ENCODE measurements at places on chromosomes 12 and 14. TPM values are rescaled to one million over a fixed set of nuclear protein-coding genes. Genes with fewer than 3 reads are reported as not detected.
A peak's percentile ranks its signal among the peaks of the same experiment; 100 is the strongest.

CLEC4C gene
- not detected for polyA plus RNA-seq

- peak; percentile 83 for DNase-seq
- no peak overlapping the region for H3K27ac ChIP-seq
- H3K4me3 ChIP-seq, result peak overlapping the region; percentile 62
Observed at GRCh38 chr14:79278798-79279644, 932.3 kb downstream of the DIO2 start.

CFAP54 gene
- 0.62 TPM for polyA plus RNA-seq

- H3K4me1 ChIP-seq, result peaks cover 32% of the 10 kb centered on the region
- H3K36me3 ChIP-seq, result no peaks in the 10 kb centered on the region
- DNase-seq, result peak; percentile 99
- no peaks in the 10 kb centered on the region for H3K27me3 ChIP-seq
Observed at GRCh38 chr12:65891987-65892481, 67.8 kb downstream of the HMGA2 start.

- peak; percentile 48 for DNase-seq
- H3K4me1 ChIP-seq, result peaks cover 2% of the 10 kb centered on the region
- no peak overlapping the region for H3K27ac ChIP-seq
- H3K4me3 ChIP-seq, result no peak overlapping the region
Observed at GRCh38 chr14:61625165-61625564, 70.1 kb upstream of the HIF1A start.

DNA sequence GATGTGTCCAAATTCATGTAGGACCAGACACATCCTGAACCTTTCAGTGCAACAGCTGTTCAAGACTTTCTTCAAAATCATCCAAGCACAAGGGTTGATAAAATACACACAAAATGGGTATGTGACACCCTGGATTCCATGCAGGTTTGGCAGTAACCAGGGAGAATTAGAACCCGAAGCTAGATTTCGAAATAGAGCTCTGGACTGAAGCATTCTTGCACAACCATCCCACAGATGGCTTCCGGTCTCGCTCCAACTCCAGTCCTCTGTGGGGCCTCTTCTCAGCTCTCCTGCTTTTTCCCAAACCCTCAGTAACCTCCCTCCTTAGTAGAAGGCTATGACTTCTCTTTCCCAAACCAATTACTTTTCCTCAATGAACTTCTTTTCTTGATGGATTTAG lies 171.3 kb downstream of the TTC7B start:
- no peak overlapping the region for H3K27ac ChIP-seq
- no peaks in the 10 kb centered on the region for H3K27me3 ChIP-seq
- no peak overlapping the region for H3K4me3 ChIP-seq
- peak; percentile 90 for DNase-seq
- no peaks in the 10 kb centered on the region for H3K36me3 ChIP-seq

DNA sequence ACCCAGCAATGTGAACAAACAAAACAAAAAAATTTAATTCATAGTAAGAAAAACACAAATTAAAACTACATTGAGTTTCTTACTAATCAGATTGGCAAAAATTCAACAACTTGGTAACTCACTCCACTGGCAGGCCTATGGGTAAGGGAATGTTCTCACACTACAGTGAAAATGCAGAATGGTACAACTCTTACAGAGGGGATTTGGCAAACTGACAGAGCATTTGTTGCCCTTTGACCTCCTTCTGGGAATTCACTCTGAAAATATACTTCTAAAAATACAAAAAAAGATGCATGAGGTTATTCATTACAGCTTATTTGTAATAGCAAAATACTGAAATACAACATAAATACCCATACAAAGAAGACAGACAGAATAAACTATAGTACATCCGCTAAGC lies 32.8 kb downstream of the ABCD2 start:
- H3K27me3 ChIP-seq, result no peaks in the 10 kb centered on the region
- no peak for DNase-seq
- H3K4me1 ChIP-seq, result no peaks in the 10 kb centered on the region
- no peaks in the 10 kb centered on the region for H3K36me3 ChIP-seq

- H3K27me3 ChIP-seq, result no peaks in the 10 kb centered on the region
- no peak overlapping the region for H3K27ac ChIP-seq
- H3K36me3 ChIP-seq, result no peaks in the 10 kb centered on the region
Observed at GRCh38 chr12:90023207-90023900, 314.7 kb upstream of the ATP2B1 start.

GAS2L3 gene
- polyA plus RNA-seq, result 20.3 TPM

DNA sequence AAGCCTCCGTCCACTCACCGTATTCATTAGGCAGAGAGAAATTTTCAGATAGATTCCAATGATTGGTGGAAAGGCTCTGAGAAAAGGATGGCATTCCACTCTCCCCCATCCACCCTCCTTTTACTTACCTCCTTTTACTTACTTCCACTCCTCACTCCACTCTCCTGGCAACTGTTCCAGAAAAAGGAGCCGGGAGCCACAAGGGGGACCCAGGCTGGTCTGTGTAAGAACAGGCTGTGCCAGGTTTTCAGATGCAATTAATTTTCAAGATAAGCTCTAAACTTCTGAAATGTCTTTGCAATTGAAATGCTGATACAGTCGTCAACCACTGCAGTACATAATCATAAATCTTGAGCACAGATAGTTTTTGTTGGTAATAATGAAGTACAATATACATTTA lies 248.8 kb downstream of the ANO6 start:
- no peaks in the 10 kb centered on the region for H3K36me3 ChIP-seq
- no peaks in the 10 kb centered on the region for H3K4me1 ChIP-seq
- no peak for DNase-seq
- H3K4me3 ChIP-seq, result no peak overlapping the region
- no peaks in the 10 kb centered on the region for H3K27me3 ChIP-seq
- no peak overlapping the region for H3K27ac ChIP-seq

IAPP gene
- polyA plus RNA-seq, result not detected

DNA sequence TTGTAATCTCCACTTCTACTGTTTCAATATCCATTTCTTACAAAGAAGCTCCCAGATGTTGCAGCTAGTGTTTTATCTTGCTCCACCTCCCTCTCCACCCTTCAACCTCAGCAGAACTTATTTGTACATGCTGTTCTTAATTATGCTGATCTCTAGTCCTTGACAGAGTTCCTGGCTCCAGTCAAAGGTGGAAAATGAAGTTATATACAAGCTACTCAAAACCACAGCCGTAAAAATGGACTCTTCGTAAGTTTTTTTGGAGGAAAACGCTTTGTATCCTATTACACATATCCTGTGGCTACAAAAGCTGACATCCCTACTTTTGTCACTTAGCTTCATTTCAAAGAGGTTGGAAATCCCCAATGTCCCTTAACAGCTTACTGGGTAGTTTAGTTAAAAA lies 1.3 kb downstream of the CLEC1A start:
- no peak overlapping the region for H3K27ac ChIP-seq
- H3K36me3 ChIP-seq, result no peaks in the 10 kb centered on the region

DNA sequence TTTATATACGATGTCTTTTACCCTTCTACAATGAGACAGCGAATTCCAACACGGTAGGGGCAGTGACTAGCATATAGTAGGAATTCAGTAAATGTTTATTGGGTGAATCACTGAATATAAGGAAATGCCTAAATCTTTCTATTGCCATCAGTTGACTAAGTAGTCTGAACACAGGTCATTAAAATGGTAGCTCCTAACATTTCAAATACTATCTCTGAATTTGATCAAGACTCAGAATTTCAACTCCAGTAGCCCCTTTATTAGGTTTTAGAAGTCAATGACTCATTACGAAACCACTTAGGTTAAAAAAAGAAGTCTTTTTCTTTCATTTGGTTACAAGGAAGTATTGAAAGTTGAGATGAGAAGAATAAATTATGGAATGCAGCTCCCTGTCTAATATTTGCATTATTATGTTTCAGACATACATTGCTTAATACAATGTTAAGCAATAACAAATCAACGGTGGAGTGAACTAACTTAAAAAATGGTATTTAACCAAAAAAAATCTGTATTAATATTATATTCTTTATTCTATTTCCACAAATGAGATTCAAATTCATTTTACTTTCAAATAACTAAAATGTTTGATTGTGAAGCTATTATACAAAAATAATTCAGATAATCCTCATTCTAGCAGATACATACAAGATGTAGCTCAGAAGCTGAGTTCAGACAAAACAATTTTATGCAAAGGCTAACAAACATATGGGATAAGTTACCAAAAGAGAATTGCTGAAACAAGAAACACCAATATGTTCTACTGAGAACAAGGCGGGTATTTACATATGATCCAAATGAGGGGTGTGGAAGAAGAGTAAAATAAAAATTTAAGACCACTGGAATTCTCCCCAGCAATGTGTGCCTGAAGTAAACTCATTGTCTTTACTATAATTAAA lies 302.7 kb downstream of the CEP128 start:
- H3K27me3 ChIP-seq, result no peaks in the 10 kb centered on the region
- H3K27ac ChIP-seq, result peak overlapping the region; percentile 52
- H3K36me3 ChIP-seq, result no peaks in the 10 kb centered on the region
- H3K4me3 ChIP-seq, result no peak overlapping the region

- H3K36me3 ChIP-seq, result no peaks in the 10 kb centered on the region
- no peaks in the 10 kb centered on the region for H3K4me1 ChIP-seq
- no peak overlapping the region for H3K4me3 ChIP-seq
- H3K27me3 ChIP-seq, result no peaks in the 10 kb centered on the region
Observed at GRCh38 chr12:130620756-130621155, 95.3 kb downstream of the RIMBP2 start.

GLT8D2 gene
- 61.9 TPM for polyA plus RNA-seq

- no peak overlapping the region for H3K27ac ChIP-seq
- H3K4me3 ChIP-seq, result no peak overlapping the region
- no peaks in the 10 kb centered on the region for H3K36me3 ChIP-seq
- no peaks in the 10 kb centered on the region for H3K4me1 ChIP-seq
- peaks cover 4% of the 10 kb centered on the region for H3K27me3 ChIP-seq
Observed at GRCh38 chr12:112850383-112850782, 56.4 kb upstream of the OAS1 start.

DNA sequence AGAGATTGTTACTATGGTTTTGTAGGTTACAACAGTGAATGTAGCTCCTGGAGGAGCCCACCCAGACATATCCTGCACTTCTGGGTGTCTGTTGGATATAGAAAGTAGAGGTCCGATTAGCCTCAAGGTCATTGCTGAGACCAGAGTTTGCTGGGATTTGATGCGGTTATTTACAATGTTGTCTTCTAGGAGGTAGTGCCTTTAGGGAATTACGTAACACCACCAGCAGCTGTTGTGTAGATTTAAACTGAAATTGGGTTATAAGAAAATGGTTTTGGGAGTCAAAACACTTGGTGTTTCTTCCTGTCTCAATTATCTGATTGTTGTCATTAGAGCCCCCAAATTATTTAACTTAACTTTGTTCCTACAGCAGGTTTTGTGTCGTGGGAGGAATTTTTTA lies 225.3 kb upstream of the PELI2 start:
- no peaks in the 10 kb centered on the region for H3K36me3 ChIP-seq
- no peak for DNase-seq
- H3K27ac ChIP-seq, result no peak overlapping the region
- no peaks in the 10 kb centered on the region for H3K4me1 ChIP-seq
- peaks cover 3% of the 10 kb centered on the region for H3K27me3 ChIP-seq
- H3K4me3 ChIP-seq, result no peak overlapping the region

DNA sequence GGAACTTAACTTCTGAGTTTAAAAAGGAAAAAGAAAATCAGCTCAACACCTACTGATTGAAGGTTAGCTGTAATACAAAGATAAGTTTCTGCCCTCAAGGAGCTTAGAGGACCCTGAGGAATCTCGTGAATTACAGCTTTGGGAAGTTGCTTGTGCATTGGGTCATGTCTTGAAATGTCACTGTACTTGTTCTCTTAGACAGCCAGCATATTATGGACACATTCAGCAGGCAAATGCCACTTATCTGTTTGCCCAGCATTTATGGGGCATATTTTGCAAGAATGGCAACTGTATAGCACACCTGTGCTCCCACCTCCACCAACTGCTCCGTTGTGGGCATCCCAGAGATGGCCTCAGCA lies 263.6 kb upstream of the CRY1 start:
- no peaks in the 10 kb centered on the region for H3K36me3 ChIP-seq
- H3K27ac ChIP-seq, result no peak overlapping the region
- no peaks in the 10 kb centered on the region for H3K27me3 ChIP-seq
- DNase-seq, result no peak
- no peak overlapping the region for H3K4me3 ChIP-seq

IL22 gene
- polyA plus RNA-seq, result not detected

DNA sequence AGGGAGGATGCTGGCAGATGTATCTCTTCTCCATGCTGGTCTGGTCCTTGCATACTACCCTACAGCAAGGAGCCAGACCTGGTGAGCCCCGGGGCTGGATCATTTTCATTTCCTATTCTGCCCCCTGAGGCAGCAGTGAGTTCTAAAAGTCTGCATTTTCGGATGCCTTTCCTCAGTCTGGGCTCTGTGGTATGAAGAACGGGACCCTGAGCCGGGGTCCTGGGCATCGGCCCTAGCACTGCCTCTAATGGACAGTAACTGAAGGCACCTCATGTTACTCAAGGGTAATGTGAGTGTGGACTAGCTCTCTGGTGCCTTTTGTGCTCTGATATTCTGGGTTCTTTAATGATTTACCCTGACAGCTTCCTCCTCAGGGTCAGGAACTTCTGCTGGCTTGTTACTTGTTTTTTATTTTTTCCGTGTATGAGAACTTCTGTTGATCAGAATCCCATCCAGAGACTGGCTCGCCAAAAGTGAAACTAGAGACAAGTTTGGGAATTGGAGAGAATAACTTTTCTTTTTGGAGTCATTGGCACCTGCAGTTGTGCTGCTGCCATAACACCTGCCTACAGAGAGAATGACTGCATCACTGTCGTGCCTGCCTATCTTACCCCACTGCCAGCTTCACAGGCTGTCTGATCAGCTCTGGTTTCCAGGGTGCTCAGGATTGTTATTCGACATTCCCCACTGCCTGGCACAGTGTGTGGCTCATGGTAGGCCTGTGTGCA lies 62.3 kb downstream of the SUSD6 start:
- H3K4me1 ChIP-seq, result no peaks in the 10 kb centered on the region
- DNase-seq, result no peak
- no peak overlapping the region for H3K4me3 ChIP-seq
- H3K36me3 ChIP-seq, result no peaks in the 10 kb centered on the region
- H3K27me3 ChIP-seq, result no peaks in the 10 kb centered on the region

GRCh38 chr12:99983456-99984258 lies 1.1 kb downstream of the ANKS1B start:
- H3K4me3 ChIP-seq, result peak overlapping the region; percentile 59
- no peaks in the 10 kb centered on the region for H3K27me3 ChIP-seq
- H3K36me3 ChIP-seq, result no peaks in the 10 kb centered on the region
- no peak overlapping the region for H3K27ac ChIP-seq

OR11H12 gene
- polyA plus RNA-seq, result not detected

SPX gene
- 0.75 TPM for polyA plus RNA-seq

GRCh38 chr14:32003585-32003984 lies 73.5 kb upstream of the ARHGAP5 start:
- H3K27ac ChIP-seq, result no peak overlapping the region
- no peak for DNase-seq
- H3K4me3 ChIP-seq, result no peak overlapping the region
- no peaks in the 10 kb centered on the region for H3K36me3 ChIP-seq

- H3K4me1 ChIP-seq, result no peaks in the 10 kb centered on the region
- no peak overlapping the region for H3K27ac ChIP-seq
- H3K27me3 ChIP-seq, result no peaks in the 10 kb centered on the region
- no peaks in the 10 kb centered on the region for H3K36me3 ChIP-seq
Observed at GRCh38 chr12:79327465-79327864, 363.3 kb downstream of the PAWR start.

TMEM63C gene
- not detected for polyA plus RNA-seq

DNA sequence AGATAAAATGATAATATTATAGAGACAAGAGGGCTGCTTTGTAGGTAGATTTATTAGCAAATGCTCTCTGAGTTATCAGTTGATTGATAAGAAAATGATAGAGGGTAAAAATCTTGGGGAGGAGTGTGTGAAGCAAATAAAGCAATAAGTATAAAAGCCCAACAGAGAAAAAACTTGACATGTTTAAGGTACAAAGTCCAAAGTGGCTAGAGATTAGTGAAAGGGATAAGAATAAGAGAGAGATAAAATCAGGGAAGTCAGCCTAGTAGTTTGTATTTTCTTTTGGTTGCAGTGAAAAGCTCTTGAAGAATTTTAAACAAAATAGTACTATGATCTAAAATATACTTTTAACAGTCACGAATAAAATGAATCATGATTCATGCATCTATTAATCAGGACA lies 246.2 kb upstream of the LRIG3 start:
- no peaks in the 10 kb centered on the region for H3K4me1 ChIP-seq
- H3K27me3 ChIP-seq, result no peaks in the 10 kb centered on the region
- H3K36me3 ChIP-seq, result no peaks in the 10 kb centered on the region
